ENCODE measurements at places on chromosomes 6 and 20.

GRCh38 chr20:38050686-38051085, 17.1 kb downstream of the RPRD1B start:
- H3K4me3 ChIP-seq = no peak overlapping the region
- no peaks in the 10 kb centered on the region for H3K36me3 ChIP-seq
- DNase-seq = no peak
- no peaks in the 10 kb centered on the region for H3K27me3 ChIP-seq
- H3K27ac ChIP-seq = peak overlapping the region; percentile 17
- H3K4me1 ChIP-seq = no peaks in the 10 kb centered on the region

- no peaks in the 10 kb centered on the region for H3K36me3 ChIP-seq
- no peak overlapping the region for H3K4me3 ChIP-seq
- H3K27ac ChIP-seq = no peak overlapping the region
- no peaks in the 10 kb centered on the region for H3K4me1 ChIP-seq
- DNase-seq = no peak
Measured at GRCh38 chr6:21098134-21098533, 495.4 kb upstream of the SOX4 start.

GRCh38 chr6:105803442-105803841, 282.7 kb upstream of the PRDM1 start:
- no peak for DNase-seq
- H3K27me3 ChIP-seq = no peaks in the 10 kb centered on the region
- H3K36me3 ChIP-seq = no peaks in the 10 kb centered on the region
- no peak overlapping the region for H3K27ac ChIP-seq

- DNase-seq = no peak
- H3K27me3 ChIP-seq = no peaks in the 10 kb centered on the region
- no peaks in the 10 kb centered on the region for H3K36me3 ChIP-seq
- H3K4me1 ChIP-seq = peaks cover 22% of the 10 kb centered on the region
- peak overlapping the region; percentile 48 for H3K27ac ChIP-seq
Measured at GRCh38 chr6:139847457-139847813, 473.0 kb upstream of the CITED2 start.

DNA sequence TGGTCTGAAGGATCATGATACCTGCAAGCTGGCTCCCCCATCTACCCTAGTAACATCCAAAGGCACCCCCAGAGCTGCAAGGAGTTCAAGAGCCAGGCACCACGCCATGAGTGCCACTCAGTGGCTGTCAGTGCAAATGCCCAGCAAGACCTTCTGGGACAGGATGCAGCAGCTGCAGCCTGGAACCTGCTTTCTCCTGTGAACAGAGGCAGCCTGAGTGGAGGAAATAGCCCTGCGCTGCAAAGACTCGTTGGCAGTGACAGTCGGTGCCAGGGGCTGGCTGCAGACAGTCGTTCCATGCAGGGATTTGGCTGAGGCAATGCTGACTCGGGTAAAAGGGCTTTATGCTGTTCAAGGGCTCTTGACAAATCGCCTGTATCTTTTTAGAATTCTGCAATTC, 15.7 kb upstream of the SSTR4 start:
- peaks cover 8% of the 10 kb centered on the region for H3K4me1 ChIP-seq
- H3K4me3 ChIP-seq = no peak overlapping the region
- H3K27ac ChIP-seq = no peak overlapping the region
- H3K27me3 ChIP-seq = no peaks in the 10 kb centered on the region
- H3K36me3 ChIP-seq = no peaks in the 10 kb centered on the region
- DNase-seq = no peak

GRCh38 chr6:139475241-139475640, 100.8 kb upstream of the CITED2 start:
- H3K27ac ChIP-seq = no peak overlapping the region
- no peaks in the 10 kb centered on the region for H3K27me3 ChIP-seq
- DNase-seq = no peak
- H3K36me3 ChIP-seq = no peaks in the 10 kb centered on the region

GRCh38 chr6:164665328-164665727, 644.1 kb downstream of the C6orf118 start:
- H3K36me3 ChIP-seq = no peaks in the 10 kb centered on the region
- no peak overlapping the region for H3K27ac ChIP-seq
- no peak overlapping the region for H3K4me3 ChIP-seq
- H3K27me3 ChIP-seq = no peaks in the 10 kb centered on the region
- no peak for DNase-seq

DNA sequence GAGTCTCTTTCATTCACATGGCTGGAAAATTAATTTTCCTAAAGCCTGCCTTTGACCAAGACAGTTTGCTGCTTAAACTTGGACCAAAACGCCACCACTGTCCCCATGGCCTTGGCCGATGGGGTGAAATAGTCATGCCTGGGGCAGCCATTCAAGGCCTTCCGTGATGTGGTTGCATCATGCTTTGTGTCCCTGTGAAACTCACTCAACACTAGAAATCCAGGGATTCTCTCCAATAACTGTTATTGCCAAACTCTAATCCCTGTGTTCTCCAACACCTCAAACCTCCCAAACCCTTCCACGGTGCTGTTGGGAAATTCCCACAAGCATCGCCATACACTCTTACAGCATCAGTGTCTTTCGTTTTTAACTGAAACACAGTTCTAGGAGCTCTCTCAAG, 1.4 kb upstream of the TXNDC5 start:
- H3K4me3 ChIP-seq = no peak overlapping the region
- H3K36me3 ChIP-seq = no peaks in the 10 kb centered on the region

- no peak overlapping the region for H3K27ac ChIP-seq
- no peak for DNase-seq
- no peak overlapping the region for H3K4me3 ChIP-seq
- no peaks in the 10 kb centered on the region for H3K36me3 ChIP-seq
- H3K27me3 ChIP-seq = no peaks in the 10 kb centered on the region
- H3K4me1 ChIP-seq = peaks cover 1% of the 10 kb centered on the region
Measured at GRCh38 chr20:44009679-44009992, 95.0 kb downstream of the TOX2 start.

GRCh38 chr6:44569131-44569530, 181.6 kb downstream of the CDC5L start:
- H3K4me3 ChIP-seq = no peak overlapping the region
- no peaks in the 10 kb centered on the region for H3K4me1 ChIP-seq
- no peak overlapping the region for H3K27ac ChIP-seq

DNA sequence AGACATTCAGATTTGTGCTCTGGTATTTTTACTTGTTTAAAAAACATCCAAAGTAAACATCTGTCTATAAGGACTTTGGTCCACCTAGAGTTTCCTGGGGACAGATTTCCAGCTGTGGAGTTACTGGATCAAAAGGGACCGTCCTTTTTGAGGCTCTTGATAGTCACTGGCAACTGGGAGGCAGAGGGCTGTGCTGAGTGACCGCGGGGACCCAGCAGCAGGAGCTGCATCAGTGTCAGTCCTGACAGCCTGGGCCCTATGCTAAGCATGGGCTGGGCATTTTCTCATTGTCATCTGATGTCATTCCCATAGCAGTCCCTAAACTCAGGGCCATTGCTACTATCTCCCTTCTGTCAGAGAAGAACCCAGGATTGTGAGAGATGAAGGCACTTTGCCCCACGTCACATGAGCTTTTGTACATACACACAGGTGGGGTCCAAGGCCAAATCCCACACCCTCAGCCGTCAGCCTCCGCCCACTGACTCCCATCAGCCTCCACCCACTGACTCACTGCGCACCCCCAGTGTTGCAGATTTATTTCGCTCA, 293.8 kb downstream of the TAF4 start:
- H3K36me3 ChIP-seq = no peaks in the 10 kb centered on the region
- H3K27ac ChIP-seq = no peak overlapping the region
- no peaks in the 10 kb centered on the region for H3K27me3 ChIP-seq
- no peaks in the 10 kb centered on the region for H3K4me1 ChIP-seq
- DNase-seq = no peak

- peaks cover 10% of the 10 kb centered on the region for H3K4me1 ChIP-seq
- H3K27me3 ChIP-seq = no peaks in the 10 kb centered on the region
- H3K27ac ChIP-seq = peak overlapping the region; percentile 42
- DNase-seq = no peak
- H3K4me3 ChIP-seq = no peak overlapping the region
Measured at GRCh38 chr6:21045135-21045700, 511.0 kb downstream of the CDKAL1 start.

DNA sequence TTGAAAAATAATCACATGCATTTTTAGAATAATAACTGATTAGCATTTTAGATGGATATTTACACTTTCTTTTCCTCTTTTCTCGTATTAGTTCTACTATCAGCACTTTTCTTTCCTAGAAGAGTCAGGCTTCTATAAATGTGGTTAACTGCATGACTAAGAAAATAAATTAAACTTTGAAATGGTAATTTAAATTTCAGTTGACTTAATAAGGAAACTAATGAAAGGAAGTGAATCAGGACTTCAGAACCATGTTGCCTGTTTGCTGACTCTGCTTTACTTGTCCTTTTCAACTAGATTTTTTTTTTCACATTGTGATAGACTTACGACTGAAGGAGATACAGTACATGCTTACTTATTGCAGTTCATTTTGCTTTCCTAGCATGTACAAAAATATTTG, 1258.2 kb upstream of the EYS start:
- H3K36me3 ChIP-seq = no peaks in the 10 kb centered on the region

DNA sequence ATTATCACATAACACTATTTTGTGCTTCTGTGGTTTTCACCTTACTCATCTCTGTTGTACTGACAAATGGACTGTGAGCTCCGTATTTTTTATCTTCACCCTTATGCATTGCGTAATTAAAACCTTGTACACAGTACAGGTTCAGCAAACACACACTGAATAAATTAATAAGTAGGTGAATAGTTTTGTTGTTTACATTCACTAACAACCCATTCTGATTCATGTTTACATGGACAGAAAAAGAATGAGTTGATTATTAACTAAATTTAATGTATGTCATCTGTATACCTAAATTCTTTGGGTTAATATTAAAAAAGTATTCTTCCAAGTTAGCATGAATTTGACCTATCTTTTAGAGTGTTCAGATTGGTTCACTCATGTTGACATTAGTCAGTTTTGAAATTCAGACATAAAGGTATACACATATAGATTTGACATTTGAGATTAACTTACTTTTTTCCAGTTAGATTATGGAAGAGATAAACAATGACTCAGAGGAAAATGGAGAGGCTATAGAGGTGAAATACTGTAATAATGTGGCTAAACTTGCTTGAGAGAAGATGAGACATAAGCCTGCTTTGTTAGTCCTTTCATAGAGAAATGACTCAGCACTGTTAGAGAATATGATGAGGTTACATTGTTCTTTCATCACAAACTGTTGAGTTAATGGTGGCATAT, 541.7 kb upstream of the FLRT3 start:
- DNase-seq = peak; percentile 13
- H3K4me3 ChIP-seq = no peak overlapping the region
- H3K27ac ChIP-seq = peak overlapping the region; percentile 11
- no peaks in the 10 kb centered on the region for H3K4me1 ChIP-seq

- peaks cover 50% of the 10 kb centered on the region for H3K4me1 ChIP-seq
- H3K27me3 ChIP-seq = no peaks in the 10 kb centered on the region
- no peak overlapping the region for H3K4me3 ChIP-seq
- peak overlapping the region; percentile 79 for H3K27ac ChIP-seq
Measured at GRCh38 chr20:37994512-37994911, 38.7 kb downstream of the TTI1 start.

- no peaks in the 10 kb centered on the region for H3K27me3 ChIP-seq
- DNase-seq = no peak
- no peak overlapping the region for H3K4me3 ChIP-seq
- no peaks in the 10 kb centered on the region for H3K4me1 ChIP-seq
- H3K27ac ChIP-seq = no peak overlapping the region
Measured at GRCh38 chr6:90938122-90938521, 351.2 kb upstream of the MAP3K7 start.

DNA sequence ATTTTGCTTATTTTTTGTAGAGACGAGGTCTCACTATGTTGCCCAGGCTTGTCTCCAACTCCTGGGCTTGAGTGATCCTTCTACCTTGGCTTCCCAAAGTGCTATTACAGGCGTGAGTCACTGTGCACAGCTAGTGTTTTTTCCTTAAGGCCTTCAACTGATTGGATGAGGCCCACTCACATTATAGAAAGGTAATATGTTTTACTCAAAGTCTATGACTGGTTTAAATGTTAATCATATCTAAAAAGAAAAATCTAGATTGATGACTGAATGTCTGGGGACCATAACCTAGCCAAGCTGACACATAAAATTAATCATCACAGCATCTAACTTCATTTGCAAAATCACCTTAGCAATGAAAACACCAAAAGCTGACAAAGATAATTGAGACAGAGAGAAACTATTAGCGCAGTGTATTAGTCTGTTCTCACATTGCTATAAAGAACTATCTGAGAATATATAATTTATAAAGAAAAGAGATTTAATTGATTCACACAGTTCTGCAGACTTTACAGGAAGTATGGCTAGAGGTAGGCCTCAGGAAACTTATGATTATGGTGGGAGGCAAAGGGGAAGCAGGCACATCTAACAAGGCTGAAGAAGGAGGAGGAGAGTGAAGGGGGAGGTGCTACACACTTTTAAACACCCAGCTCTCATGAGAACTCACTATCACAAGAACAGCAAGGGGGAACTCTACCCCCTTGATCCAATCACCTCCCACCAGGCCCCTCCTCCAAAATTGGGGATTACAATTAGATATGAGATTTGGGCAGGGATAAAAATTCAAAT, 66.8 kb upstream of the ARHGAP18 start:
- H3K27me3 ChIP-seq = no peaks in the 10 kb centered on the region
- H3K36me3 ChIP-seq = no peaks in the 10 kb centered on the region
- no peak for DNase-seq
- no peak overlapping the region for H3K4me3 ChIP-seq
- H3K4me1 ChIP-seq = no peaks in the 10 kb centered on the region

DNA sequence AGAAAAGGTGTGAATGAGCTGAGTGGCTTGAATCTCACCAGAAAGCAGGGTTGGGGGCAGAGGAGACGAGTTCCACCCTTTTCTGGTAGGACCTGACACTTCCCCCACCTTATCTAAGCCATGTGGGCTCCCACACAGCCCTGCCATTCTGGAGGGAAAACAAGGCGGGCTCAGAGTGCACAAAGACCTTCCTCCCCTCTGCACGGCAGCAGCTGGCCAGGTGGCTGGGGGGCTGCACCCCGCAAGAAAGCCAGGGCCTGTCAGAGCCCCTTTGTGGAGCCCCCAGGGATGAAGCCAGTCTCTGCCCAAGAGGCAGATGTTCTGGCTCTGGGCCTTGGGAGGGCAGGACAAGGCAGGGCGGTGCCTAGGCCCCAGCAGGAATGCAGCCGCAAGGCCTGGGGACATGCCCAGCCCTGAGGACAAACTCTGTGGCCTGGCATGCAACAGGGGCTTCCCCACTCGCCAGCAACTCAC, 48.4 kb upstream of the DSN1 start:
- no peak overlapping the region for H3K27ac ChIP-seq
- peaks cover 7% of the 10 kb centered on the region for H3K4me1 ChIP-seq
- H3K36me3 ChIP-seq = no peaks in the 10 kb centered on the region
- H3K4me3 ChIP-seq = no peak overlapping the region

- no peaks in the 10 kb centered on the region for H3K27me3 ChIP-seq
- no peak overlapping the region for H3K4me3 ChIP-seq
- peaks cover 19% of the 10 kb centered on the region for H3K4me1 ChIP-seq
- H3K36me3 ChIP-seq = no peaks in the 10 kb centered on the region
Measured at GRCh38 chr6:157713451-157714152, 109.4 kb upstream of the SNX9 start.

All from hepatocyte (in vitro differentiated cells).